ENCODE measurements at places on chromosomes 4 and X.

DNA sequence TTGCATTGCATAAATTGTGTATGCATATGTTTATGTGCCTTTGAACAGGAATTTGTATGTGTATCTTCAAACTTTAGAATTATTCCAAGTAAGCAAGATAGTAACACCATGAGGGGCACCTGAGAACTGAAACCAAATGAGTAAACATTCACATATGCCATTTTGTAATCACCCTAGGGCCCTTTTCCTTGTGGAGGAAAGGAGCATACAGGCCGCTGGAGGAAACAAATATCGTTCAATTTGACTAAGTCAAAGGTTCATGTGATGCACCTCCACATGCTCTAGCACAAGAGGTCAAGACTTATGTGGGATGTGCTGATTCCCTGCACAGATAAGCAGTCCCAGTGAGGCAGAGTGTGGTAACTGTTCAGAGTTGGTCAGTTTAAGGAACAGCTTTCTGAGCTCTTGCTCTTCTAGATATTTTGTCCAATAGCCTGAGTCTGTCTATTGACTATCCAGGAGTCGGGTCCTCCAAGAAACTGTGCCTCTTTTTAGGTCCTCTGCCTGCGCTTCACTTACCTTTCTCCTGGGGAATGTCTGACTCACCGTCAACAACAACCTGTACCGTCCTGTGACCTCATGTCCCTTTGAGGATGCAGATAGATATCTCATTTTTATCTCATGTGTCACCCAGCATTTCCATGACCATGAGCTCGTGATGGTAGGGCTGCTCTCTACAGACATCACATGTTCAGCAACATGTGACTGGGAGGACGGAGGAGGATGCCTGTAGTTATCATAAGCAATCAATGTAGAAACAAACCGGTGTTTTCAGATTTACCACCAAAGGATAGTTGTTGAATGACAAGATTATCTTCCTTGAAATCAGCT, 196.9 kb downstream of the NWD2 start:
- DNase-seq = no peak

GRCh38 chrX:130715299-130715698, 187.7 kb downstream of the ENOX2 start:
- no peak for DNase-seq

GRCh38 chrX:134294548-134294947, 57.6 kb downstream of the CCDC160 start:
- DNase-seq = no peak

DNA sequence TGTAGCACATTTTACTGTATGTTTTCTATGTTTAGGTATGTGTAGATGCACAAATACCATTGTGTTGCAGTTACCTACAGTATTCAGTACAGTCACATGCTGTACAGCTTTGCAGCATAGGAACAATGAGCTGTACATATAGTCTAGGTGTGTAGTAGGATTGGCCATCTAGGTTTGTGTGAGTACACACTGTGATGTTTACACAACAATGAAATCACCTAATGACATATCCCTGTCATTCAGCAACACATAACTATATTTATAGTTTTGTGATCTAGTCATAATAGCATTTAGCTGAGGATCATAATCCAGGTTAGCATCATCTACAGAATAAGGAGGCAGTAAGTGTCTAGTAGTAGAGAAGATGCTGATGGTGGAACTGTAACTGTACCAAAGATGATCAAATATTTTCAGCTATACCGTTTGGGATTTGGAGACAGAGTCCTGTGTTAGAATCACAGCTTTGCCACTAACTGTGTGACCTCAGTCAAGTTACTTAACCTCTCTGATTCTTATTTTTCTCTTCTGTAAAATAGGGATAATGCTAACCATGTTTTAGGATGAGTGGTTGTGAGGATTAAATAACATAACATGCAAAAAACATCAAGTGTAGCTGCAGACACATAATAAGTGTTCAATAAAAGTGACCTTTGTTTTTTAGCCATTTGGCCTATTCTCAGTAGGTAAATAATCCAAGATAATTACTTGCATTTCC, 73.3 kb downstream of the LIMCH1 start:
- DNase-seq = no peak

DNA sequence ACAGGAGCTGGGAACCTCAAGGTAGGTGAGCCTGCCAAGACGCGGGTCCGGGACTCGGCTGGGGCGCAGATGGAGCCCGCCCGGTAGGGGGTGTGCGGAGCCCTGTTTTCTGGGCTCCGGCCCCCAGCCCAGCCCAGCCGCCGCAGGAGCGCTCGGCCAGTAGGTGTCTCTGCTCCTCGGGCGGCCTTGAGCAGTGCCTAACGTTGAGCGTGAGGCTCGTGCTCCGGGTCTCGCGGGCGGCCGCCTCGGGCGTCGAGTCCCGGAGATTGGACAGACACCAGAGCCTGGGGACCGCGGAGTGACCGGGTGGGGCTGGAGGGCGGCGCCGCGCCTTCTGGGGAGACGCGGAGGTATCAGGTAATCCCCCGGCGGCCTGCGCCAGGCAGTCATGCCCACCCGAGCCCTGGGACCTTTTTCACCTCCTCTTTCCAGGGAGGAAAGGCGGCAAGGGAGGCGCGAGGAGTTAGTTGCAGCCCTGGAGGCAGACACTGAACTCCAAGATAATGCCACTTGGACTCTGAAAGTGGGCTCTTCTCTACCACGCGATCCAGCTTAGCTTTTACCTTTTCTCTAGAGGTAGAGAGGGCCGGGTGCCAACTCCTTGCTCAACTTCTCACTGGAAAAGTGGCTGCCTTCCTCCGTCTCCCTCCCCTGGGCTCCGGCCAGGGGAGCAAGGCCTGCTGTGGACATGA, 14.5 kb upstream of the FGG start:
- no peak for DNase-seq

DNA sequence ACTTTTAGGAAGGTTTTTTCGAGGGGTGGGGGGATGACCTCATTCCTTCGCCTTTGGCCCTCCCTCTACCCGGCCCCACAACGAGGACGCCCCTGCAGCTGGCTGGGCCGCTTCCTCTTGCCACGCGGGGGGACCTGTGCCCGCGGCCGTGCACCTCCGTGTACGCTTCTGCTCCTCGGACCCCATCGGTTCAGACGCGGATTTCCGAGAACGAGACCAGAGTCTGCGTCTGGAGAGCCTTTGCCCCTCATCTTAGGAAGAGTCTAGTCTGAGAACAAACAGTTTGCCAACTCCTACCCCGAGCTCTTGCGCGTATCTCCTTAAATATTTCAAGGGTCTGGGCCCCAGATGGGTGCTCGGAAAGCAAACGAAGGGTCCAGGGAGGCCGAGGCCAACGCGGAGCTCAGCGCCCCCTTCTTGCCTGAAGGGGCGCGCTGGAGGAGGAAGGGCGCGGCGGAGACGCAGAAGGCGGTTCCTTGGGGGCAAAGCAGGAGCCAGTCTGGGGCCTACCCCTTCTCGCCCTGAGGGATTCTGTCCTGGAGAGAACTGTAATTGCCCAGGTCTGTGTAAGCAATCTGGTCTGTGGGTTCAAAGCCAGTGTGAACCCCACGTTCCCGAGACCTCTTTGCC, 3.9 kb upstream of the SFRP2 start:
- no peak for DNase-seq

GRCh38 chrX:106177106-106177981, 9.2 kb downstream of the PWWP3B start:
- no peak for DNase-seq

GRCh38 chr4:98682719-98683118, 24.3 kb upstream of the TSPAN5 start:
- no peak for DNase-seq

- DNase-seq = no peak
Observed at GRCh38 chr4:35793045-35793722, 451.1 kb downstream of the ARAP2 start.
